Naive B cell (primary cell): ENCODE measurements at places on chromosomes 4 and X.

DNA sequence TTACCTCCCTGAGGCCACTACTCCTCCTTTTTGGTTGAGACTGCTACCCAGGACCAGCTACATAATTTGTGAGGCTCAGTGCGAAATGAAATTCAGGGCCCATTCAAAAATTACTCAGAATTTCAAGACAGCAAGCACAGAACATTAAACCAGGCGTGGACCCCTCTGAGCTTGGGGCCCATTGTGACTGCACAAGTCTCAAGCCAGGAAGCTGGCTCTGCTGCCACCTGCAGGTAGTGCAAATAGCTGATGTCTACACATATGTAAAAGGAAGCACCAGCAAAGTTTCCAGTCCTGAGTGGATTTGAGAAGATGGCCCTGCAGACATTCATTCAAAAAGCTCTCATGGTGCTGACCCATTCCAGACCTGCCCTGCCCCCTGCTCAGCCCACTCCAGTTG, 213.4 kb upstream of the LNX1 start:
- peak; percentile 10 for DNase-seq

- DNase-seq = peak; percentile 7
These were observed 722 bp downstream of the SLC10A7 start for GRCh38 chr4:146520896-146521540.

- DNase-seq = no peak
These were observed 85.1 kb upstream of the ZCCHC13 start for GRCh38 chrX:74218895-74219294.

- no peak for DNase-seq
These were observed 53.8 kb upstream of the HGFAC start for GRCh38 chr4:3387943-3388361.

- DNase-seq = no peak
These were observed 239.6 kb upstream of the VEGFC start for GRCh38 chr4:177032341-177032740.

- DNase-seq = no peak
These were observed 43.9 kb downstream of the SCFD2 start for GRCh38 chr4:53321984-53322289.

GRCh38 chrX:23864742-23865326, 42.9 kb downstream of the APOO start:
- no peak for DNase-seq

DNA sequence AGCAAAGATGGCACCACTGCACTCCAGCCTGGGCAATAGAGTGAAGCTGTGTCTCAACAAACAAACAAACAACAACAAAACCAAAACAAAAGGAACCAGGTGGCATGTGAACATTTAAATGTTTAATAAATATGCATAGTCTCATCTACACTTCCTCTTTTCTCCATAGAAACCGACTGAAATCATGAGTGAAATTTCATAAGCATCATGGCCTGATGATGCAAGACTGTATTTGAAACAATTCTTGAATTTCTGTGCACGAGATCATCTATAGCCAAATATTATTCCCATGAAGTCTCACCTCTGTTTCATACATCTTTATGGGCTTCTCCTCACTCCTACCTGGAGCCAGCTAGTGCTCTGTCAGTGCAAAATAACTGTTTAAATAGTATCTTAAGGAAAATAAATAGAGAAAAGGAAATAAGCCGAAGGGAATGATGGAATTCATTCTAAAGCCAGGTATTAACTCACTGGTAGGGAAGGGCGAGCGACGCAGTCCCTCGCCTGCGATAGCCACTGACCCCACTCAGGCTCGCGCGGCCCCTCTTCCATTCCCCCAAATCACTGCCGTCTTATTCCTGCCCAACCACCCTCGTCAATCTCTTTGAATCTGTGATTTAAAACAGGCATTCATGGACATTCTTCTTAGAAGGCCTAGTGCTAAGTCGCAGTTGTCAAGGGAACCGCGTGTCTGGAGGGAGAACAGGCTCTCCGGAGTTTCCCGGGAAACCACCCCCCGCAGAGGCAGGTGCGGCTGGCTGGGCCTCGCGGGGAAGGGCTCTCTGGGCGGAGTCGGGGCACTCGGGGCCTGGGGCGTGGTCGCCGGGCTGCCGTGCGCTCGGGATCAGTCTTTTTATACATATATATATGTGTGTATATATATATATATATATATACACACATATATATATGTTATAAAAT, 52.4 kb upstream of the TRIM2 start:
- peak; percentile 56 for DNase-seq

- DNase-seq = no peak
These were observed 170.3 kb downstream of the TENM3 start for GRCh38 chr4:182413550-182413949.

DNA sequence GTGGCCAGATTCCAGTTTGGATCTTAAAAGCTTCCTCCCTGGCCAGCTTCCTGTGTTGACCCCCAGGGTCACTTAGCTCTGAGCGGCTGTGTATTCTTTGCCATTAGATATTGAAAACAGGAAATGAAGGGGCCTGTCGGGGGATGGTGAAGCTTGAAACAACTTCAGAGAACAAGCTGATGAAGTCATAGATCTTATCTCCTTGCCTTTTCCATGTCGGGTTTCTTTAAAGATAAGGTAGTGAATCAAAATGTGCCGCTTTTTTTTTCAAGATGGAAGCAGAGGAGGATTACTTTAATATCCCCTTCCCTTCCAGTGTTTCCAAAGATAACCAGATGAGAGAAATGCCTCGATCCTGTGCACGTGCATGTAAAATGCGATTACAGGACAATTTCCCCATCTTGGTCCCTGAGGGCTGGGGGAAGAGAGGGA, 508.5 kb downstream of the MID1IP1 start:
- DNase-seq = no peak

DNA sequence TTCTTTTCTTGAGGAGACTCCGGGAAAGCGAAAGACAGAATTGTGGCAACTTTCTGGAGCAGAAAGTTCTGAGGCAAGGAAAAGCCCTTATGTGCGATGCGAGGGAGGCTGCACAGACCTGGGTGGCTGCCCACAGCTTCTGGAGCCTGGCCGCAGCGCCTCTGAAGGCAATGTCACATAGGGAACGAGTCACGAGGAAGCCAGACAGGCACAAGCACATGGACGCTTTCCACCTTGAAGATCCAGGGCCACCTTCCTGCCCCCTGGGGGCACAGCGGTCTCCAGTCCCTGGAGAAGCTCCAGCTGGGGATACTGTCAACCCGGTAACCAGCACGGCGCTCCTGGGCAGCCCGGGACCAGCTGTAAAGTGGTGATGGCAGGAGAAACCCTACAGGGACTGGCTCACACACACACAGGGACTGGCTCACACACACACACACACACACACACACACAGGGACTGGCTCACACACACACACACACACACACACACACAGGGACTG, 69.8 kb downstream of the MTNR1A start:
- no peak for DNase-seq

DNA sequence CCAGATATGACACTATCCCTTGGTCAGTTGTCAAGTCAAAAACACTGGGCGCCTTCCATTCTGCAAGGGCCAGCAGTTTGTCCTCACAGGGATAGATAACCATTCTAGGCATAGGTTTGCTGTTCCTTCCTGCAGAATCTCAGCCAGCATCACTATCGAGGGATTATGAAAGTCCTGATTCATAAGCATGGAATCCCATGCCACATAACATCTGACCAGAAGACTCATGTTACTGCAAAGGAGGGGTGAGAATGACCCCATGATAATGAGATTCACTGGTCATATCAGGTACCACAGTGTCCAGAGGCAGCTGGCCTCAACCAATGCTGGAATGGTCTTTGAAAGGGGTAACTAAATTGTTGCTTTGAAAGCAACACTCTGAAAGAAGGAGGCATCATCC, 84.7 kb downstream of the OTC start:
- no peak for DNase-seq

DNA sequence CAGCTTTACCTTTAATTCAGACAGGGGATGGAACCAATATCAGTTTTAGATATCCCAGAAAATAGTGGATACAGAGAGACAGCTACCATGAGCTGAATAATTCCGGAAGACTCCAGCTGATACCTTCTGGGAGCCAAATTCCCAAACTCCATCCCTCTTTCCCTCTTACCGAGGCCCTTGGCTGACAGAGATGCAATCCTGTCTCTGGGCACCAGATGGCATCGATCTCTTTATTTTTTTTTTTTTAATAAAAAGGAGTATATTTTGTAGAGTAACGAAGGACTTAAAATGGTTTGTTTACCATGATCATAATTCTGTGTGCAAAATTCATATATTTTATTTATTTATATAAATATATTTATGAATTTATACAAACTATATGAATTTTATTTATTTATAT, 31.0 kb downstream of the RAB40A start:
- no peak for DNase-seq

- DNase-seq = no peak
These were observed 583.7 kb downstream of the TRIML1 start for GRCh38 chr4:188722911-188723310.

DNA sequence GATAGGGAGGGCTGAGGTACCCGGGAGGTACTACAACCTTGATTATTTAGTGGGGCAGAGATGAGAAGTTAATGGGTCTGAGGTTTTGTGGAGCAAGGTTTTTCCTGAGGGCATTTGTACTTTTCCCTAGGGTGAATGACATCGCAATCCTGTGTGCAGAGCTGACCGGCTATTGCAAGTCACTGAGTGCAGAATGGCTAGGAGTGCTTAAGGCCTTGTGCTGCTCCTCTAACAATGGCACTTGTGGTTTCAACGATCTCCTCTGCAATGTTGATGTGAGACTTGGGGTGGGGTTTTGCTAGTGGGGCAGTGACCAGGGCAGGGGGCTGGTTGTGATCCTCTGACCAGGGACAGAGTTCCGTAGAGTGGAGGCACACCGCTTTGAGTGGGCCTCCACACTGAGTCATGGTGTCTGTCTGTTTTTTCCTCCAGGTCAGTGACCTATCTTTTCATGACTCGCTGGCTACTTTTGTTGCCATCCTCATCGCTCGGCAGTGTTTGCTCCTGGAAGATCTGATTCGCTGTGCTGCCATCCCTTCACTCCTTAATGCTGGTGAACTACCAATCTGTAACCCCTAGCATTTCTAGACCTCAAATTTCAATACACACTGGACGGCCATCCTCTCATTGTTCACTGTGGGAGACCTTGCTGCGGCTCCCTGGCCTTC, 9.9 kb downstream of the MED12 start:
- DNase-seq = no peak

GRCh38 chrX:103399744-103400143, 23.4 kb downstream of the BEX3 start:
- no peak for DNase-seq

DNA sequence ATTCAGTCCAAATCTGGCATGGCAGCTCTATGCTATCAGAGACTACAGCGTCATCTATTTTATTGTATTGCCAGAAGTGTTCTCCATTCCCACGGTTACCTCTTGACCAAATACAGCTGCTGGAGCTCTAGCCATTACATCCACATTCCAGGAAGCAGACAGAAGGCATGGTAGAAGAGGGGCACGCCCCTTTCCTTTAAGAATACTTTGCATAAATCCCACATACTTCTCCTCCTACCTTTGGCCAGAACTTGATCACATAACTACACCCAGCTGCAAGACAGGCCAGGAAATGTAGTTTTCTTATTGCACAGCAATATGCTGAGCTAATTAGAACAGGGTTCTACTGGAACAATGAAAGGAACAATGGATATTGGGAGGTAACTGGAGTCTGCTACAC, 14.9 kb downstream of the SLC9A7 start:
- no peak for DNase-seq

DNA sequence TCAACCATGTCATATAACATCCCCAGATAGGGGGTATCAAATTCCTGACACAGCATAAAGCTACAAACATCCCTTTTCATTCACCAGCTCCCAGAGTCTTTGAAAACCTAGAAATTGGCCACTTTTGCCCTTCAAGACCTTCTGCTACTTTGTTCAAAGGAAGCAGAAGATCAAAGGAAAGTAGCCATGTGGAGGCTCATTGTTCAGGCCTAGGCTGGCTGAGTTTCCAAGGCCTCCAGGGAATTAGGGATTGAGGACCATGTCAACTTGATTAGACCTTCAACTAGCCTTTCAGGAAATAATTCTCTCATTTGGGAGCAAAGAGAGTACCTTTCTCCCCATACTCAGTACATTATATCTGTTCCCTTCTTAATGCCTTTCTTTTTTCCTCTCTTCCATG, 66.8 kb upstream of the ATXN3L start:
- no peak for DNase-seq

DNA sequence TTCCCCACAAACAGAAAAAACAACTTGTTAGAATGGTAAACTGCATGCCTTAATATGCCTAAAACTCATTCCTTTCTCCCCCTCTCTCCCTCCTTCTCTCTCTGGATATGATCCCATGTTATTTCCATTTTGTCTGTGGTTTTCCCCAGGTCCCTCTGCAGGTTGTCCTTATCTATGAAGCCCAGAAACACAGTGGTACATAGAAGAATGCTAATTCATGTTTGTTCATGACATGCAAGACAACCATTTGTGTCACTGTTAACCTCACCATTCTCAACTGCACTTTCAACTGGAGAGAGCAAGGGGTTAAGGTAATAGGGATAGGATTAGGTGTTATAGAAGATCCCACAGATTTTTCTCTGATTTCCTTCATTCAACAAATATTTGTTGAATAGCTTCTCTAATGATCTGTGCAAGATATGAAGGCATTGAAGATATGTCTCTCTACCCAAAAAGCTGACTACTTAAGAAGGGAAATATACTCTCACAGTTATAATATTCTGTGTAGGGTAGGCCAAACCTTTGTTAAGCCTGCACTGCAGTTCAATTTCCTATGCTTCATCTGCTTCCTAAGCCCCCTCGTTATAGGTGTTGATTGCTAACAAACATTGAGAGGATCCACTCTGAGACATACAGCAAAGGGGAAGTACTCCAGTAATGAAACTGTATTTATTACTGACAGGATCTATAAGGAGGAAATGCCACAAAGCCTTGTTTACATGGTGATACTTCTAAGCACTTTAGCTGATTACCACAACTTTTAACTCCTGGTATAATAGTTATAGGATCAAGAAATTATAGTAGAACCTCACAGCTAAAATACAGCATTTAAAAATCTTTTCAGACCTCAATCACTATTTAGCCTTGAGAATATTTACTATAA, 96.1 kb downstream of the FRYL start:
- DNase-seq = peak; percentile 17

DNA sequence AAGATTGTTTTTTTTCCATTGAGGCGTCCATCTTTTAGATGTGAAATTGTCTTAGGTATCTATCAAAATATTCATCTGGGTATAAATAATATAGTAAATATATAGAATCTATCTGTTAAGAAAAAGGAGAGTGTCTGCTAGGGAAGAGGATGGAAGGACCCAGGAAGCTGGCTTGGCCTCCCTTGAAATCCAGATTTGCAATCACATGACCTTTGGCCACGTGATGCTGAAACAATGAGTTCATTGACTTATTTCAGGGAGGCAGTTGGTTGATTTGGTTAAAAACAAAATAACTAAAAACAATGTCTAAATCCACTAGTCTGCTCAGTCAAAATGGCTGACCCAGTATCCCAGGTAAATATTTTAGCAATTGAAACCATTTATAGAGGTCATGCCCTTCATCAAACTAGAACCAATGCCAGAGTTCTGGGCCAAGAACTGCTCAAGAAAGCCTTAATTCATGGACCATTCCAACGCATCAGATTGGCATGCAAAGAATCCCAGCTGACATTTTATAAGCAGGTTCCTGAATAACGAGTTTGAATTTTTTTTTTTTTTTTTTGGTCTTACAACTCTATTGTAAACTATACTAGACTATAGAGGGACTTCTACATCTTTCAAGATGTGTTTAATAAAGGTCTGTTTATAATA, 172.7 kb downstream of the MID1 start:
- DNase-seq = no peak

- no peak for DNase-seq
These were observed 69.8 kb downstream of the GPAT3 start for GRCh38 chr4:83605744-83606172.

- DNase-seq = no peak
These were observed 90.1 kb upstream of the EFHC2 start for GRCh38 chrX:44433556-44433955.
